Activated T-cell treated with anti-CD3 and anti-CD28 coated beads for 48 hours (primary cell): ENCODE measurements at places on chromosomes 7 and 10.

DNA sequence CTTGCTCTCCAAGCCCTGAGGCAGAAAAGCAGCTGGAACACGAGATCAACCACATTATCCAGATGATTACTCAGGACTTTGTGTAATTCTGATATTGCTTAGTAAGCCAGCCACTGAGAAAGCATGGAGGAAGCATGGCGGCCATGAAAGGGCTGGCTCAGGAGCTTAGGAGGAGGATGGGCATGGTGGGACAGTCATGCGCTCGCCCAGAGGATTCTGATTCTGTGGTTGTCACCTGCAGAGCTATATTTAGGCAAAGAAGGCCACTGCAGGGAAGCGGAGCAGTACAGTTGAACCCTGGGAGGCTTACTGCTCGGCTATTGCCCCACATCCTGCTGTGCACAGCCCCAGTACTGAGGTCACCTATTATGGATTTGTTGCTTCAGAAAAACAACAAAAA lies 128.8 kb upstream of the DNAJB12 start:
- DNase-seq, result no peak

DNA sequence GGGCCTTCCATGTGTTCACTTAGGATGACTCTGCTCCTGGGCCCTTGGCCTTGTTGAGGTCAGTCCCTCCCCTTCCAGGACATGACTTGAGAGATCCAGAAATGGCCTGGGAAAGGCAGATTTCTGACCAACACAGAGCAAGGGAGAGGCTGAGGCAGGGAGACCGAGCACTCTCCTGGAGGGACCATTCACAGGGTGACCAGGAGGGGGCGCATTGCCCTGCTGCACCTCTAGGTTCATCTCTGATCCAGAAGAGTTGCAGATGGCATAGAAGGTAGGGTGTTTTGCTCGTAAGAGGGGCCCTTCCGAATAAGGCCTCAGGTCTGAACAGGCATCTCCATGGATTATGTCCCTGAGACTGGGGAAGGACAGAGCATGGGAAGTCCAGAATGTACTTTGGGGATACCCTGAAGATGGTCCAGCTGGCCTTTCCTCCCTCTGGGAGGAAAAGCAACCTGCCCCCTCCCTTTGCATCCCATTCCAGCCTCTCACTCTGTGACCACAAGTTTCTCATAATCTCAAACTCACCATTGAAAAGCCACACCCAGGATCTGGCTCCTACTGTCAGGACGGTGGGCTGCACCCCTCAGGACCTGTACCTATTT lies 6.6 kb downstream of the DMBT1 start:
- peak; percentile 22 for DNase-seq

DNA sequence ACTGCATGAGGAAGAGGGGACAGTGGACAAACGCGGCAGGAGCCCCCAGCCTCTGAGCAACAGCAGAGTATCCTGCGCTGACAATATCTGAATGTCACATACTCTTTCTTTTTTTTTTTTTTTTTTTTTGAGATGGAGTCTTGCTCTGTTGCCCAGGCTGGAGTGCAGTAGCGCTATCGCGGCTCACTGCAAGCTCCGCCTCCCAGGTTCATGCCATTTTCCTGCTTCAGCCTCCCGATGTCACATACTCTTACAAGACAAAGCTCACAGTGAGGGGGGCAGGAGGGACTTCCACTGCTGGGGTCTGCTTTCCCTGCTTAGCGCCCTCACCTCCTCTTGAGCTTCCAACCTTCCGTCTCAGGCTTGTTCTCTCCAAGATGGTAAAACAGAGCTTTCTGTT lies 51.2 kb upstream of the TNS3 start:
- DNase-seq, result no peak

GRCh38 chr10:34081948-34082347 lies 733.1 kb downstream of the PARD3 start:
- no peak for DNase-seq

DNA sequence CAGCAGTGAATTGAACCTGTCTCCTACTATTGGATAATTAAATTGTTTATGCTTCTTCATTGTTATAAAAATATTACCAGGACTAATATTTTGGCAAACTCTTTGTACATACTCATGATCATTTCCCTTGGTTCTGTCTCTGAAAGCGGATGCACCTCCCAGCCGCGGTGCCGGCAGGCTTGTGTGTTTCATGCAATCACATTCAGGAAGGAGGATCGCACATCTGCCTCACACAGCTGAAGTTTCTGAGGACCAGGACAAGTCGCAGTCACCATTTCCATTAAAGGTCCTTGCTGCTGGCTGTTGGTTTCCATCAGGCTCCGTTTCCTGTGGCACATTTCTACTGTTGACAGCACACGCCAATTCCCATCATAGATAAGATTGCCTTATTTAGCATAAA lies 117.8 kb upstream of the SHH start:
- DNase-seq, result no peak
